Type B pancreatic cell (in vitro differentiated cells): ENCODE measurements at places on chromosomes 16 and 17.

DNA sequence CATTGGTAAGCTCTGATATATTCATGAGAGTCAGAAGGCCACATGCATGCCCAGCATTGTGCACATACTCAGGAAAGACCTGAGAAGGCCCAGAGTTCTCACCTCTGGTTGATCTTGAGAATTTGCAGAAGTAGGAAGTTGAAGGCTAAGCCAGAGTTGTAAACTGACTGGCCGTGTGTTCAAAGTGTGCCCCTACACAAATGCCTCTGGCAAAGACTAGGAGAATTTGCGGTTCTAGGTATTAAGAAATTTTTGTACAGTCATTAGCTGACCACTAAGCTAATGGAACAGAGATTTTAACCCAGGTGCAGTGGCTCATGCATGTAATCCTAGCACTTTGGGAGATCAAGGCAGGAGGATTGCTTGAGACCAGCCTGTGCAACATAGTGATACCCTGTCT, 25.0 kb downstream of the FBXL20 start:
- peaks cover 18% of the 10 kb centered on the region for H3K4me1 ChIP-seq
- no peak for DNase-seq
- H3K4me3 ChIP-seq, result no peak overlapping the region
- no peak overlapping the region for H3K27ac ChIP-seq
- no peaks in the 10 kb centered on the region for H3K36me3 ChIP-seq

GRCh38 chr17:18258356-18259038, at the start of gene FLII:
FLII (minus strand) TSS chr17:18258738; CDS start chr17:18258690, 48 bp downstream.
- no peaks in the 10 kb centered on the region for H3K27me3 ChIP-seq
- peak within 1 kb of the TSS; percentile 100 for H3K27ac ChIP-seq
- H3K36me3 ChIP-seq, result no peaks in the 10 kb centered on the region
- peak within 1 kb of the TSS; percentile 98 for H3K4me3 ChIP-seq
- DNase-seq, result no peak
- H3K4me1 ChIP-seq, result peaks cover 10% of the 10 kb centered on the region

- peak overlapping the region; percentile 36 for H3K27ac ChIP-seq
- peaks cover 5% of the 10 kb centered on the region for H3K27me3 ChIP-seq
- peaks cover 4% of the 10 kb centered on the region for H3K36me3 ChIP-seq
- H3K4me3 ChIP-seq, result peak overlapping the region; percentile 84
Observed at GRCh38 chr16:678858-679813, 1.1 kb upstream of the STUB1 start.

DNA sequence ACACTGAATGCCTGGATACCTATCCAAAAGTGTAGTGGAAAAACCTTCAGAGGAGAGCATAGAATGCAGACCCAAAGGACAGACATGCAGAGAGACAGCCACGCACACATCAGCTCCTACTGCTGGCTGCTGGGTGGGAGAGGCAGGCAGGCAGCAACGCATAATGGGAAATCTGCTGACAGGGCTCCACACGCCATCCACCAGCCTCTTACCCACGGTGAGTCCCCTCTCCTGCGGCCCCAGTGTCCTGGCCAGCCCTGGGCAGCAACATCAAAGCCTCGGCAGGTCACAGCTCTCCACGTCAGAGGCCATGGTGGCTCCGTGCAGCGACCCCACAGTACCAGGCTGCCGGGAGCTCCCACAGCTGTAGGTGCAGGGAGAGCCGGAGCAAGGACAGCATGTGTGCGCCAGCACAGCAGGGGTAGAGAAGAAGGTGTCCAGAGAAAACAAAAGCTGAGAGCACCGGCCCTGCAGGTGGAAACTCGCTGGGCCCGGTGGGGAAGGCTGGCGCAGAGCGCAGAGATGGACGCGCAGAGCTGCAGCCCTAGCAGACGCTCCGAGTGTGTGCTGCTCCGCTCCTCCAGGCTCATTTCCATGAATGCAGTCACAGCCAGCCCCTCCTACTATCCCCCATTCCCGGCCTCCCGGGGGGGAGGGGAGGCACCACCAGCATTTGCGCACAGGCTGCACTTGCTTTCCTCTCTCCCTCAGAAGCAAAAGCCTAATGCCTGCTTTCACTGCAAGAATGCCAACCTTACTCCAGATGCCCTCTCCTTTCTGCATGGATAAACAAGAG, 58.9 kb downstream of the CYTH1 start:
- H3K4me3 ChIP-seq, result peak overlapping the region; percentile 83
- no peak overlapping the region for H3K27ac ChIP-seq
- peak; percentile 81 for DNase-seq
- no peaks in the 10 kb centered on the region for H3K36me3 ChIP-seq
- peaks cover 62% of the 10 kb centered on the region for H3K4me1 ChIP-seq
- H3K27me3 ChIP-seq, result no peaks in the 10 kb centered on the region

DNA sequence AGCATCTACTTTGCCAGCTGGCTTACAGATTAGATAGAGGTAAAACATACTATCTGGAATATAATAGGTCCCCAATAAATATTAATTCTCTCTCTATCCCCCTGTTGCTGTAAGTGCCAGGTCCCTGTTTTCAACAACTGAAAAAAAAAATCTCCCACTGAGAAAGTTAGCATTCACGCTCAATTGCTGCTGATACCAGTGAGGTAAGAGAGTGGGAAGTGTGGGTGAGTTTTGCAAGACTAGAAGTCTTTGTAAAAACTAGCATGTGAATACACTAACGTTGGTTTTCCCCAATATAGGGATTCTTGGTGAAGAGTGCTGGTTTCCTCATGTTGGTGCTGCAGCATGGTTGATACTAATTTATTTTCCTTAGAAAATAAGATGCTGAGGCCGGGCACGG, 11.7 kb upstream of the TAOK1 start:
- H3K4me1 ChIP-seq, result peaks cover 28% of the 10 kb centered on the region
- no peak overlapping the region for H3K27ac ChIP-seq
- peaks cover 8% of the 10 kb centered on the region for H3K27me3 ChIP-seq
- no peak for DNase-seq
- no peaks in the 10 kb centered on the region for H3K36me3 ChIP-seq

GRCh38 chr16:27427538-27427937, 25.6 kb downstream of the IL21R start:
- H3K4me1 ChIP-seq, result no peaks in the 10 kb centered on the region
- peak; percentile 34 for DNase-seq
- H3K36me3 ChIP-seq, result no peaks in the 10 kb centered on the region
- no peak overlapping the region for H3K27ac ChIP-seq
- no peak overlapping the region for H3K4me3 ChIP-seq

GRCh38 chr17:82316651-82317393, 586 bp downstream of the CD7 start:
- H3K36me3 ChIP-seq, result no peaks in the 10 kb centered on the region
- DNase-seq, result no peak
- no peak overlapping the region for H3K27ac ChIP-seq
- peaks cover 6% of the 10 kb centered on the region for H3K4me1 ChIP-seq
- no peak overlapping the region for H3K4me3 ChIP-seq

GRCh38 chr17:4509401-4509800, 10.7 kb downstream of the SPNS2 start:
- H3K4me1 ChIP-seq, result peaks cover 12% of the 10 kb centered on the region
- peak overlapping the region; percentile 61 for H3K27ac ChIP-seq
- DNase-seq, result no peak
- H3K4me3 ChIP-seq, result no peak overlapping the region
- no peaks in the 10 kb centered on the region for H3K36me3 ChIP-seq

DNA sequence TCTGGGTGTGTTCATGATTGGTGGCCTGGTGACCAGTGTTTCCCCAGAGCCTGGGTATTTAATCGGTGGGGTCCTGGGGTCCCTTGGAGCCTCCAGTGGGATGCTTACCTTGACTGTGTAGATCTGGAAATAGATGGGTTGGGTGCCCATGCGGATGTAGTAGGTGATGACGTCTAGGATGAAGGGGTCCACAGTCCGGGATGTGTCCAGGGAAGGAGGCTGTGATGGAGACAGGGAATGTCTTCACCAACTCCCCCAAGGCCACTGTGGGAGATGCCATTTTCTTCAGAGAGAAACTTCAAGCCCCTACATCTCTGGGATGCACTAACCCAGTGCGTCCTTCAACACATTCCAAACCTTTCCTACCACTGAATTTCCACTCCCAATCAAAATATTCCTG, 24.1 kb upstream of the MFSD6L start:
- H3K27ac ChIP-seq, result no peak overlapping the region
- no peaks in the 10 kb centered on the region for H3K36me3 ChIP-seq
- H3K4me1 ChIP-seq, result peaks cover 5% of the 10 kb centered on the region

DNA sequence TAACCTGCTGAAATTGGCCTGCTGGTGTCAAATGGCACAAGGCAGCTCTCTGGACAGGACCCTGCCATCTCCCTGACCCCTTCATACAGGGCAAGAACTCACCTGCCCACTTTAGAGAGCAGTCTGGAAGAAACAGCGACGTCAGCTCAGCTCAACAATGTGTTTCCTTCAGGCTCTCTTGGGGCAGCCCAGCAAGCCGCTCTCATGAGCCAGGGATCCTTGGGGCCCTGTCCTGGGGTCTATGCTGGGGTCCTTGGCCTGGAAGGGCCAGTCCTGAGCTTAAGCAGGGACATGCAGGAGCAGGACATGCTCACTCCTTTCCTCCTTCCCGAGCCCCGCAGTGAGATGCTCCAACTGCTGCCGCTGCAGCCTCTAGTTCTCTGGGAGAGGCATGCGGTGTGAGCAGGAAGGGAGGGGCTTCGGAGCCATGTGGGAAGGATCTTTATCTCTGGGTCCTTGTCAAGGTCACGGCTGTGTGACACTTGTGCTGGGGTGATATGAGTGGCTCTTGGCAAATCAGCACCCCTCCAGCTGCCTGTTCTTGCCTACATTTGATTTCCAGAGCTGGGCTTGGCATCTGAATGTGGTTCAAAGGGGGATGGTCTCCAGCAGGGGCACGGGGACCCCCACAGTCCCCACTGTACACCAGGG, 3.4 kb downstream of the C1QTNF1 start:
- no peak for DNase-seq
- no peaks in the 10 kb centered on the region for H3K36me3 ChIP-seq
- peak overlapping the region; percentile 85 for H3K27ac ChIP-seq
- H3K27me3 ChIP-seq, result peaks cover 47% of the 10 kb centered on the region
- peak overlapping the region; percentile 81 for H3K4me3 ChIP-seq
- H3K4me1 ChIP-seq, result peaks cover 17% of the 10 kb centered on the region

DNA sequence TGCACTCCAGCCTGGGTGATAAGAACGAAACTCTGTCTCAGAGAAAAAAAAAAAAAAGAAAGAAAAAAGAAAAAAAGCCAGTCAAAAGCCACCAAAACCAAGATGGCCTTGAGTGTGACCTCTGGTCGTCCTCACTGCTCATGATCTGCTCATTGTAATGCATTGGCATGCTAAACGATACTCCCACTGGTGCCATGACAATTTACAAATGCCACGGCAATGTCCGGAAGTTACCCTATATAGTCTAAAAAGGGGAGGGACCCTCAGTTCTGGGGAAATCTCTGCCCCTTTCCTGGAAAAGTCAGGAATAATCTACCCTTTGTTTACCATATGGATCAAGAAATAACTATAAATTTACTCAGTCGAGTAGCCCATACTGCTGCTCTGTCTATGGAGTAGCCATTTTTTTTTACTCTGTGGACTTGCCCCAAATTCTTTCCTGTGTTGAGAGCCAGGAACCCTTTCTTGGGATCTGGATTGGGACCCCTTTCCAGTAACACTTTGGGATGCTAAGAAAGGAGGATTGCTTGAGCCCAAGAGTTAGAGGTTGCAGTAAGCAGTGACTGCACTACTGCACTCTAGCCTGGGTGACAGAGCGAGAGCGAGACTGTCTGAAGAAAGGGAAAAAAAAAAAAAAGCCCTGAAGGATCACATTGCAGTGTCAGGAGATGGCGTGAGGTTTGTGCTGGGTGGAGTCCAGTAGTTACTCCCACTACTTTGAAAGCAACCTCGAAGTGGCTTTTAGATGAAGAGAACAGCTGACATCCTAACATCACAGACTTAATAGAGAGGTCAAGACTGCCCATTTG, 3.7 kb upstream of the TMEM231 start:
- peak overlapping the region; percentile 5 for H3K4me3 ChIP-seq
- H3K27ac ChIP-seq, result peak overlapping the region; percentile 85
- H3K4me1 ChIP-seq, result peaks cover 14% of the 10 kb centered on the region
- no peak for DNase-seq

DNA sequence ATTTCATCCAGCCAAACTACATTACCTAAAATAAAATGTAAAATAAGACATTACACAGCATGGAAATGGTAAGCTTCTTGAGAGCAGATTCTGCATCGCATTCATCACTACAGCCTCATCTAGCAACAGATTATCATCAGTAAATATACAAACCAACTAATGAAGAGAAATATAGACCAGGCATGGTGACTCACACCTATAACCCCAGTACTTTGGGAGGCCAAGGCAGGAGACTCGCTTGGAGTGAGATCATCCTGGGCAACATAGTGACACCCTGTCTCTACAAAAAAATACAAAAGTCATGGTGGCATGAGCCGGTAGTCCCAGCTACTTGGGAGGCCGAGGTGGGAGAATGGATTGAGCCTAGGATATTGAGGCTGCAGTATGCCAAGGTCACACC, 19.9 kb downstream of the NCBP3 start:
- DNase-seq, result no peak
- peaks cover 27% of the 10 kb centered on the region for H3K36me3 ChIP-seq
- no peak overlapping the region for H3K4me3 ChIP-seq
- no peak overlapping the region for H3K27ac ChIP-seq
- no peaks in the 10 kb centered on the region for H3K4me1 ChIP-seq
- no peaks in the 10 kb centered on the region for H3K27me3 ChIP-seq

GRCh38 chr17:42358434-42358833, 29.8 kb downstream of the STAT3 start:
- no peaks in the 10 kb centered on the region for H3K27me3 ChIP-seq
- H3K4me1 ChIP-seq, result peaks cover 22% of the 10 kb centered on the region
- H3K4me3 ChIP-seq, result no peak overlapping the region
- H3K36me3 ChIP-seq, result peaks cover 3% of the 10 kb centered on the region
- no peak overlapping the region for H3K27ac ChIP-seq
- no peak for DNase-seq

DNA sequence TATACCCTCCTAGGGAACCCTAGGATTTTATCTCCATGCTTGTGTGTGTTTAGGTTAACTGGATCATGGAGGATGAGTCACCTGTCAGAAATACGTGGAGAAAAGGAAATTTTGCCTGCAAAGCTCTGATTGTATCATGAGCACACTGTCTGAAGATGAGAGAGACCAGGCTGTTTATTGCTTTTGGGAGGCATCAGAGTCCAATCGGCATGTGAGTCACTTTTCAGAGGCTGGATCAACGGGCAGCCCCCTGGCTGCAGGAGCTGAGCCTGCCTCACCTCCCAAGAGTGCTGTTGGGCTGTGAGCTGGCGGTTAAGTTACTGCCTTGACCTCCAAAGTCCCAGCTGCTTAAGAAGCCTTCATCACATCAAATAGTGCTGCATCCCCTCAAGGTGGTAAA, 41.5 kb upstream of the MED9 start:
- peaks cover 4% of the 10 kb centered on the region for H3K4me1 ChIP-seq
- no peak overlapping the region for H3K4me3 ChIP-seq
- H3K27ac ChIP-seq, result no peak overlapping the region
- H3K27me3 ChIP-seq, result peaks cover 18% of the 10 kb centered on the region
- H3K36me3 ChIP-seq, result no peaks in the 10 kb centered on the region

GRCh38 chr16:30902029-30902972, 5.9 kb downstream of the CTF1 start:
- H3K27ac ChIP-seq, result peak overlapping the region; percentile 85
- no peaks in the 10 kb centered on the region for H3K36me3 ChIP-seq
- H3K27me3 ChIP-seq, result no peaks in the 10 kb centered on the region
- H3K4me1 ChIP-seq, result peaks cover 10% of the 10 kb centered on the region
- peak overlapping the region; percentile 90 for H3K4me3 ChIP-seq

DNA sequence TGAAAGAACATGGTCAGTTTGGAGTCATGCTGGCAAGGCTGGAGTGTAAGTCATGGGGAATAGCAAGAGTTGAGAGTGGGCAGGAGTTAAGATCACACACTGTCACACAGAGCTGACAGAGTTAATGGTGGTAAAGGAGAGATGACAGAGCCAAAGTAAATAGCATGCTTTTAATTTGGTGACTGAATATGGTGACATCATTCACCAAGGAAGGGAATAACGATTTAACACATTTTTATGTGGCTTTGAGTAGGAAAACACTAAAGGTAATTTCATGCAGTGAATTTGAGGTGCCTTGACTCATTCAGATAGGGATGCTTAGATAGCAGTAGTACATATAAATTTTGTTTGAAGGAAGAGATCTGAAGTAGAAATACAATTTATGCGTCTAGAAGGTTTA, 42.1 kb downstream of the SYNRG start:
- no peak overlapping the region for H3K4me3 ChIP-seq
- no peaks in the 10 kb centered on the region for H3K4me1 ChIP-seq
